GM12865 (cell line): ENCODE measurements at places on chromosomes 5 and 9.

- no peak for DNase-seq
These were observed 92.5 kb downstream of the FBXW11 start for GRCh38 chr5:171913987-171914273.

DNA sequence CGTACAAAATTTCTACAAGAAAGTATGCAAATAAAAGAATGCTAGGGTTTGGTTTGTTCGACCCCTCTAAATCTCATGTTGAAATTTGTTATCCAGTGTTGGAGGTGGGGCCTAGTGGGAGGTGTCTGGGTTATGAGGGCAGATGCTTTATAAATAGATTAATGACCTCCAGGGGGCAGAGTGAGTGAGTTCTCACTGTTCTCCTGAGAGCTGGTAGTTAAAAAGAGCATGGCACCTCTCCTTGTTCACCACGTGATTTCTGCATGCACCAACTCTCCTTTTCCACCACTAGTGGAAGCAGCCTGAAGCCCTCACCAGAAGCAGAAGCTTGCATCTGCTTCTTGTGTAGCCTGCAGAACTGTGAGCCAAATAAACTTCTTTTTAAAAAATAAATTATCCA lies 50.4 kb upstream of the FAM170A start:
- peak; percentile 64 for DNase-seq

DNA sequence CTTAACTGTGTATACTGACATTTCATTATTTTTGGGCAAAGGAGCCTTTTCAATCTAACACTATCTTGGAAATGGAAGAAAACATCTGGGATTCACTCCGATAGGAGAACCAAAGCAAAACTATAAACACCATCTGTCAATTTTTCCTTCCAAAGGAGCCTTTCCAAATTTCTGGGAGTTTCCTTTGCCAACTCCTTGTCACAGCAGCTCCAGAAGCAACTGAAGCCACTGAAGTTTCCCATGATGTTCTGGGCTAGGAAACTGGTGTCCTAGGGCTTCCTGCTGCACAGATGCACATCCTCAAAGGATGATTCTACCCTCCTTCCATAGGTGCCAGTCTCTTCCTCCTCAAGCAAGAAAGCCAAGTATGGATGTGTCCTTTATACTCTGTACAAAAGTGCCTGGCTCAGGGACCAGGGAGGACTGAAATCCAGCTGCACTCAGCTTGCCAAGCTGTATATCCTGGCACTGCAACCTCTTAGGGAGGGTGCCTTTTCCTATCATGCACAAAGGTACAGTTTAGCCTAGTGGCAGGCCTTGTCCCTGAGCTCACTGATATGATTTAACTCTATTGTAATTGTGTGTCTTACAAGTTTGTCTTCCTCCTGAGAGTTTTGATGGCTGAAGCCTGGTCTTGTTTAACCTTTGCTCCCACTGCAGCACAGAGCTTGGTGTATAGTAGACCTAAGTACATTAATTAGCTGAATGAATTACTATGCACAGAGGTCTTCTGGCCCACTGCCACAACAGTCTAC lies 8.4 kb upstream of the UBAP1 start:
- DNase-seq: no peak

GRCh38 chr5:74394916-74395880 lies 245.3 kb downstream of the ENC1 start:
- DNase-seq: peak; percentile 44

GRCh38 chr9:135377431-135377830 lies 102.2 kb upstream of the PPP1R26 start:
- no peak for DNase-seq

DNA sequence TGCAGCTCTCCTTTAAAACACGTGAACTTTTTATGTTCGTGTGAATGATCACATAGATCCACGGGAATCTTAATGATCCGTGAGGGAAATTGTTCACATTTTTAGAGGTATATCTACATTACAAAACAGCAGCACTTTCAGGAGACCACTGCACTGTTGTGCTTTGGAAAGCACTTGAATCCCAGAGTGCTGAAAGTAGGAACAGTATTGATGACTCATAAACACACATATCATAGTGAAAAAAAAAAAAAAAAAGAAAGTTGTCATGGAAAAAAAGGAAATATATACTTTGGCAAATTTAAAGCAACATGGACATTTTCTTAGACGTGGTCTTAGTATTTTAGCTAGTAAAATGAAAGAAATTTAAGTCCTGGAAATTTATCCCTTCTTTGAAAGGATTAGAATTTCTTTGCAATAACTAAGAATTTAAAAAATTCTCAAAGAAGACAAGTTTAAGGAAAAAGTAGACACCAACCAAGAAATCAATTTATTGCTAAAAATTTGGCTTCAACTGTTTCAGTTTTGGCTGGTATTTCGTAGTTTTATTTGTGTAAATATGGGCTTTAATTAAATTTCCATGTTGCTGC lies 55.4 kb downstream of the ADGRV1 start:
- DNase-seq: no peak

DNA sequence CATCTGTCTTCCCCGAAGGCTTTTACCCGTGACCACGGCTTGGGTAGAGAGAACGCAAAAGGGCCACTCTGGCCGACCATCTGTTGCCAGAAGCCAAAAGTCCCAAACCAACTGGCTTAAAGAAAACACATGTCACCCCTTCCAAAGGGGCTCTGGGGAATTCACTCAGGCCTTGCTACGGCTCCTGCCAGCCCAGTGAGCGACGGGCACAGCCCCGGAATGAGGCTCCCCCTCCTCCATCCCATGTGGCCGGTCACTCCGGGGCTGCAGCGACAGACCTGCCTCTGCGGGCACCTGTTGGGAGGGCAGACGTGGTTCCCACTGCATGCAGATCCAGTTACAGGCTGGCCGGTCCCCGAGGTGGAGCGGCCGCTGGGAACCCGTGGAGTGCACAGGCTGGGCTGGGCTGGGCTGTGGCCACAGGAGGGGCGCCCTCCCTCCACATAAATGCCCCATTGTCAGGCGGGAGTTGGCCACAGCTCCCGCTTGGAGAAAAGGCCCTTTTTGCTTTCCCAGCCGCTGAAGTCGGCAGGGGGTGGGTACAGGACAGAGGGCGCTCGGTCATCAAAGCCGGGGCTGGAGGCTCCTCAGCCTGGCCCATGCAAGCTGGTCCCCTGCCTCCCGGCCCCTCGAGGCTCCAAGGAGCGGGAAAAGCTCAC lies 19.9 kb downstream of the NOTCH1 start:
- DNase-seq: no peak

DNA sequence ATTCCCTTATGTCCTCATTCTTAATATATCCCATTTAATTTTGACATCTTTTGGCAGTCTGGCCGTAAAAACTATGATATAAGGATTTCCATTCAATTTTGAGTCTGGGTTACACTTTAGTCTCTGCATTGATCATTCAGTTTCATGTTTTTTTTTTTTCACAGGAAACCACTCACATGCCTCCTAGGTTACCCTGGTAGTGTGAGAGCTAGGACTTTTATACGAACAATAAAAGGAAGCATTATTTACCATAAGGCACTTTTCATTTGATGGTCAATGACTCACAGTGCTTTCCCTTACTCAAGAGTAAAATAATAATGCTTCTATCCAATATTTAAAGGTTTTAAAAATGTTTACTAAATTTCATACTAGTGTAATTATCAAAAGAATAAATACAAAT lies 16.4 kb upstream of the DMAC1 start:
- DNase-seq: no peak

- no peak for DNase-seq
These were observed 42.7 kb downstream of the NDUFS4 start for GRCh38 chr5:53603009-53603687.

GRCh38 chr9:105007143-105007542 lies 79.2 kb upstream of the ABCA1 start:
- no peak for DNase-seq

DNA sequence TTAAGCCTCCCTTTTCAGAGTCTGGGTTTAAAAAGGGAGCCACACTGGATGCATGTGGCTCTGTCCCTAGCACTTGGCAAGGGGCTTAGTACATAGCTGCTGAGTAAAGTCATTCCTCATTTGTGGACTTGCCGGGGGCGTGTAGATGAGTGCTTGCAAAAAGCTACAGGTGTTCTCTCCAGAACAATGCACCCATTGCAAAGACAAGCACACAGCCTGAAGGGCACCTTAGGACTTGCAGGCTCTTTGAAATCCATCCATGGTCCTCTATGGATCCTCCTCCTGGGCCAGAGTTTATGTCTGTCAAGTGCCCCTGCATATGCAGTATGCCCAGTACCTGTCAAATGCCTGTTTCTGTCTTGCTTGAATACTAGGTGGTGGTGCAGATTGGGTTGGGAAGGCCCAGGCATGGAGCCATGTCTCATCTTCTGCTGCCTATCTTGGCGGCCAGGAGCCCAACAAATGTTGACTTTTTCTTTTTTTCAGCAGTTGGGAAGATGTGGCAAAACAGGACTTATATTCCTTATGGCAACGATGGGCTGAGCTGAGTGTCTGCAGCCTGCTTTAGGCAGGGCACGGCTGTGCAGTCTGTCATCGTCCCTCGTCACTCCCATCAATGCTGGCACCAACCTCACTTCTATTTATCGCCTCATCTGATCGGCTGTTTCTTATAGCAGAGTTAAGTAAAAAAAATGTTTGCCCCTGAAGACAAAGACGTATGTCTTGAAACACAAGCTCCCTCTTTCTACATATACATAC lies 18.5 kb upstream of the SMIM32 start:
- no peak for DNase-seq

GRCh38 chr5:14109771-14110170 lies 33.4 kb upstream of the TRIO start:
- no peak for DNase-seq

- no peak for DNase-seq
These were observed 2.9 kb downstream of the PLCXD3 start for GRCh38 chr5:41507501-41507900.

- DNase-seq: peak; percentile 93
These were observed 7.9 kb downstream of the PRR7 start for GRCh38 chr5:177454397-177455035.

DNA sequence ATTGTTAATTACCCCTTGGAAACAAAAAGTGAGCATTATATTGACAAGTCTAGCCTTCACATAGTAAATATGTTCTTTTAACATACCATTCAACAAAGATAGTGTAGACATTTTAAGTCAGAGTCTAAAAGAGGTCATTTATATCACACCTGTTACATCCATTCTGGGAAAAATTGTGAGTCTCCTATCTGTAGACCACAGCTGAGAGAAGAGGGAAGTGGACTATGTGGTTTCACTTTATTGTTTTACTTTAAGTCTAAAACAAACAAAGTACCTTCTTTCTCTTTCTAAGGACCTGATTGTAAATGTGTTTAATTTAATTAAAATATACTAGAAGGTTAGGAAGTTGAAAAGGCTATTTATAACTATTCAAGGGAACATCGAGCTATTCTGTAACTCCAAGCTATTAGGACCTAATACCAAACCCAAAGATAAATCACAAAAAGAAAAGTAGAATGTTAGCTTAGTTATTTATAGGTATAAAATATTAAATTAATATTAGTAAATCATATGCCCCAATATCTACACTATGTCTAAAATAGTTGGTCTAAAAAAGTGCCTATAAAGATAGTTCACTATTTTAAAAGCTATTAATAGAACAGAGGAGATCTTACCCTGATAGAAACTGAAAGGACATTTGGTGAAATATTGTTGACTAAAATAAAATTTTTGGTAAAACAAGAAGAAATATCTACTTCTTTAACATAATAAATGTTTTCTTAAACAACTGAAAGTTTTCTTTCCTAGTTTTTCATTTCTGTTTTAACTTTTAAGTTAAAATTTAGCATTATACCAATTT lies 134.9 kb downstream of the TMEM167A start:
- no peak for DNase-seq

- no peak for DNase-seq
These were observed 182.1 kb downstream of the DMRT2 start for GRCh38 chr9:1231998-1232919.

GRCh38 chr5:174273325-174273724 lies 227.8 kb downstream of the NSG2 start:
- DNase-seq: peak; percentile 88

DNA sequence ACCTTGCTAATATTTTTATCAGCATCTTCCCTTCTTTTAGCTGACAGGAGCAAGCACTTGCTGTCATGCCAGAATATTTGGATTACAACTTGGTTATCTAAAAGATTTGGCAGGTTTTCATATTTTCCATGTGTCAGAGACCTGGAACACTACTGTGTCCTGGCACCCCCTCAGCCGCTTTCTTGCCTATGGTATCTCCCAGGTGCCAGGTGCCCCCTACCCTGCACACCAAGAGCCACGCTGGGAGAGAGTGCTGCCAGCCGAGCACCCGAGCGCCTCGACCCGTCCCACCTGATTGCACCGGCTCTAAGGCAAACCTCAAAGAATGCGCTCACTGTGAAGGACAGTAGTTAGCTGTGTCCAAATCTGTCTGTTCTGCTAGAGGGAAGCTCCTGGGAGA lies 84.8 kb downstream of the GTF3C4 start:
- DNase-seq: no peak

DNA sequence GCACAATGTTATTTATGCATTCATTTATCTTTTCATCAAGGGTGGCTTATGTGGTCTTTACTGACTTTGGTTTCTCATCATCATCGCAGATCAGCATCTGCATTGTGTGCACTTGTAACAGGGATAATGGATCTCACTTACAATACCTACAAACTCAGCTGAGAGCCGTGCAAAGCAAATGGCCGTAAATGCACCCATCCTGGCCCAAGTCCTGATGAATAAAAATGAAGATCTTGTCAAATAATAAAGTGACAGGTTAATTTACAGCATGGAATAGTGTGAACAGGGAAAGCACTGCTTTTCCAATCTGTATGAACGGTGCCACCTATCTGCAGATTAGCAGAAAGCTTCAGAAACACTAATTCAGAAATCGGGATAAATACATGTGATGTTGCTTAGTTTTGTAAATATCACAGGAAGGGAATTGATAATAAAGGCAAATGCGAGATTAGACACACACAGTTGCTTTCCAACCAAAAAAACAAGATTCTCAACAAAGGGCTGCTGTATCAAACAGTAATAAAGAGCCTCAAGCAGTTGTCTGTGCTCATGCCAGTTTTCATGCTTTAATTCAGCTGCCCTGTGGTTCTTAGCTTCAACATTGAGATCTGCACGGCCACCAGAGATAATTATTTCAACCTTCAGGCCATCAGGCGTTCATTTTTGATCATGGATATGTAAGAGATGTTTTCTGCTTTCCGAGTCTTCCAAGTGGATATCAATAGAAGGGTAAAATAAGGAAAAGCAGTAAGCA lies 153.4 kb upstream of the POU5F2 start:
- DNase-seq: no peak

DNA sequence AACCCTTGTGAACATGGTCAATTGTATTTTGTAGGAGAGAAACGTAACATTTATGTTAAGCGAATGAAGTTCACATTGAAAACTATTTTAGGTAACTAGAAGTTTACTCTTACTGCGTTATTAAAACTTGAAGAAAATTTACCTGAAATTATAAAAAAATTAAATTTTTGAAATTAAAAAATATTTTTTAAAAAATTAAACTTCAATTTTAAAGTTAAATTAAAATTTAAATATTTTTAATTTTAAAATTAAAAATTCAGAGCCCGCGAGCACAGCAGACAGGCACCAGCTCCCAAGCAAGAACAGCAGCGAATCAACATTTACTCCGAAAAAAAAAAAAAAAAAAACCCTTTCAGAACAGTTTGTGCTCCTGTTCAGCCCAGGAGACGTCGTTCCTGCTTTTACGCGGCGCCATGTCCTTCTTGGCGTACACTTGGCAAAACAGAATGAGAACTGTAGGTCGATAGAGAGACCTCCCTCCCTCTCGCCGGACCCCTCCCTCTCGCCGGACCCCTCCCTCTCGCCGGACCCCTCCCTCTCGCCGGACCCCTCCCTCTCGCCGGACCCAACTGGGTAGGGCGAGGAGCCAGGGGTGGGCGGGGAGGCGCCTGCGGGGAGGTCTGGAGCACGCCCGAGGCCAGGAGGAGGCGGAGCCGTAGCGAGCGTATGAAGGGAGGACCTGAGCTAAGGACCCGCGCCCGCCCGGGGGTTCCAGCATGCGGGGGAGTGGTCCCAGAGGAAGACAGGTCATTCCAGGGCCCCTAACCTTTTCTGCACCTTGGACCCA lies 235.8 kb downstream of the ROR2 start:
- peak; percentile 61 for DNase-seq
